Vagina (tissue), 2 donors: ENCODE measurements at places on chromosomes 12 and 14.

GRCh38 chr12:122886851-122887818 lies 8.8 kb downstream of the VPS37B start:
- DNase-seq = no peak

GRCh38 chr14:90805662-90806540 lies 10.3 kb downstream of the TTC7B start:
- DNase-seq = no peak

DNA sequence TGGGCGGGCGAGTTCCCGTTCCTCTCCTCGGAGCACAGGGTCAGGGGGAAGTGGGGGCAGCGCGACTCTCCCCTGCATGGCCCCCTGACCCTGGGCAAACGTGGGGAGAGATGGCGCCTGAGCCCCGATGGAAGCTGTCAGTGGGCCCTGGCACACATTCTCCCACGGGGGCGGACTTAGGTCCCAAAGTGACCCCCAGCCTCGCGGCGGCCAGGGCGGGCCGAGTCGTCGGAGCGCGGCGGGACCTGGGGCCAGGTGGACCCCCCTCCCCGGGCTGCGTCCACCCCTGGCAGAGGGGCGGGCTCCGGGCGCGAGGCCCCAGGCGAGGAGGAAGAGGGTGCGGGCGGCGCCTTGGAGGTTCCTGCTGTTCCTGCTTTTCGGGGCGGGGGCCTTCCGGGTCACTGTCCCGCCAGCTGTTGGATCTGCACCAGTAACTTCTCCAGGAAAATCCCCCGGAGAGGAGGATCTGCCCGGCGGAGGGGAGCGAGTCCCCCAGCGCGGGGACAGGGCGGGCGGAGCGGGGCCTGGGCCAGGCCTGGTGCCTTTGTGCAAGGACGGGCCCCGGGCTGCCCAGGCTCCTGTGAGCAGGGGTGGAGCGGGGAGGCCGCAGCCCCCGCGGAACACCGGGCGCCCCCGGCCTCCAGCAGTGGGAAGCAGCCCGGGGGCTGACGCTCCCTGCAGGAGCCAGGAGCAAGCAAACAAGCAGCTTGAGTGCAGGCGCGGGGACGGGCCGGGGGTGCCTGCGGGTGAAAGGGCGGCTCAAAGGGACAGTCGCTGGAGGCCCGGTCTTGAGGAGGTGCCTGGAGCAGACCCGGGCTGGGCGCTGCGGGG lies 15.3 kb downstream of the TNFAIP2 start:
- DNase-seq = no peak

- no peak for DNase-seq
Measured at GRCh38 chr14:99389174-99389826, 91.4 kb downstream of the SETD3 start.

DNA sequence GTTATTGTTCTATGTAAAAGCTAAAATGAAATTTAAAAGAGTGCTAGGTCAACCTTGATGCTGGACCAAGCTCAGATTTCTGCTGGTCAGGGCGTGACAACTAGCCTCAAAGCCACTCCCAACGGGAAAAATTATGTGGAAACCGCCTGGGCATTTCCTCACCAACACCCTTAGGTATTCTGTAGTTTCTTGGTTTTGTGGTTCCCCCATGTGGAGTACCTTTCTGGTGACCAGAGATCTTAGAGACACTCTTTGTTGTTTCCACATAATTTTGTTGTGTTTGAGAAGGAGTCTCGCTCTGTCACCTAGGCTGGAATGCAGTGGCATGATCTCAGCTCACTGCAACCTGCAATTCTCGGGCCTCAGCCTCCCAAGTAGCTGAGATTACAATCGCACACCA lies 119.9 kb downstream of the DENND5B start:
- no peak for DNase-seq

DNA sequence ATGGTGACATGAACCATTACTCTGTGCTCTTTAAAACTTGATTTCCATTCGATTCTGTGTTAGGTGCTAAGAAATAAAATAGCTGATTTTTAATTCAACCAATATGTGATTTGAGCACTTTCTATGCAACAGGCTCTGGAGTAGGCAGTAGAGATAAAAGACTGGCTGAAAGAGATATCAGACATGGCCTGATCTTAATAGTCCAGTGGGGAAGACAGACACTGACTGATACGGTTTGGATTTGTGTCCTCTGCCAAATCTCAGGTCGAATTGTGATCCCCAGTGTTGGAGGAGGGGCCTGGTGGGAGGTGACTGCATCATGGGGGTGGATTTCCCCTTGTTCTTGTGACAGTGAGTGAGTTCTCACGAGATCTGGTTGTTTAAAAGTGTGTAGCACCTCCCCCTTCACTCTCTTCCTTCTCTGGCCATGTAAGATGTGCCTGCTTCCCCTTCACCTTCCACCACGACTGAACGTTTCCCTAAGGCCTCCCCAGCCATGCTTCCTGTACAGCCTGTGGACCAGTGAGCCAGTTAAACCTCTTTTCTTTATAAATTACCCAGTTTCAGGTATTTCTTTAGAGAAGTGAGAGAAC lies 128.6 kb downstream of the PPM1H start:
- no peak for DNase-seq

DNA sequence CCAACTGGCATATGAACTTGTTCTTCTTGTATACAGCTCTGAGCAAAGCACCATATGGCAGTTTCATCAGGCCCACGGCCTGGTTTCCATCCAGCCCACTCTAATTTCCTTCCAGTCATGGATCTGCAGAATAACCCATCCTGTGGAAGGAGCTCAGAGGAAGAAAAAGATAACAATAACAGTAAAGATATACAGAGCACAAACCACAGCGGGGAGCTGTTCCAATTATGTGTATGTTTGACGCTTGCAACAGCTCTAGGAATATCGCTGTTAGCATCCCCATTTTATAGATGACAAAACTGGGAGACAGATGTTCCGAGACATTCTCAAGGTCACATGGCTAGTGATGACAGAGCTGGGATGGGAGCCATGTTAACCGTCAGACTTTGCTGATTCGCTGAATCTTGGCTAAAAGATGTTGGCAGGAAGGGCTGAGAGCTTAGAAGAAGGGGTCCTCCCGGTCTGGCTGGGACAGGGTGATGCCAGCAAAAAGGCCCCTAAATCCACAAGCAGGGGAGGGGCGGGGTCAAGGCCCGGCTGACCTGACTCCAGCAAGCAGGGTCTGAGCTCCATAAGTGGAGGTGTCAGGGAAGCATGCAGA lies 34.4 kb upstream of the CIPC start:
- DNase-seq = no peak

- no peak for DNase-seq
Measured at GRCh38 chr12:123801573-123802178, 39.6 kb downstream of the DNAH10 start.

- no peak for DNase-seq
Measured at GRCh38 chr12:72094490-72094889, 155.8 kb downstream of the TPH2 start.

- no peak for DNase-seq
Measured at GRCh38 chr12:10084733-10085132, 14.1 kb downstream of the CLEC1A start.

- no peak for DNase-seq
Measured at GRCh38 chr12:122861587-122861970, 26.3 kb downstream of the HIP1R start.

GRCh38 chr14:35138585-35138984 lies 16.2 kb downstream of the PRORP start:
- no peak for DNase-seq

- no peak for DNase-seq
Measured at GRCh38 chr14:69951263-69951662, 72.0 kb downstream of the SMOC1 start.

DNA sequence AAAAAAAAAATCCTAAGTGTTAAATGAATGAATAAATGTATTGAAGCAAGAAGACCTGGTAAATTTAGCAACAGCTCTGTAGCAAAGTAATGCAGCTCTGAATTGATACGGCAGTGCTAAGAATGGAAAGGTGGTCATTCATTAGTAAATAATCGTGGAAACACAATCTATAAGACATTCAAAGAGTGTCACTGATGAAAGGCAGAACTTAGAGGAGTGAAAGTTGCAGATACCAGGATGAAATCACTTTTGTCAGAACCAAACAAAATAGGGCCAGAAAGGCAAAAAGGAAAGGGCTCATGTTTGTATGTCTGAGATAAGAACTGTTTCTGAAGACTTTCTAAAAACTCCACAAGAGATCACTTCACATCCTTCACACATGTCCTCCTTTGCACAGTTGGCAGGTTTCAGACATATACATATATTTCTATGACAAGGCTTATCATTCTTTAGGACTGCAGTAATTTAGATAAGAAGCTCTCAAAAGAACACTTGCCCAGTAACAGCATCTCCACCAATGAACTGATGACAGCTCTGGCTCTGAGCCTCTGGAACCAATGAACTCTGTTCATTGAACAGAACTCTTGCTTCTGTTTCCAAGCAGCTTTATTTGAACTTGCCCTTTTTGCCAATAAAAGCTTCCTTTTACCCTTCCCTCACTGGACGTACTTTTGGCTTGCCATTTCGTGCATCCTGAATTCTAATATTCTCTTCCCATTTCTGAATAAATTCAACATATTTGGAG lies 4.2 kb upstream of the LRR1 start:
- no peak for DNase-seq

DNA sequence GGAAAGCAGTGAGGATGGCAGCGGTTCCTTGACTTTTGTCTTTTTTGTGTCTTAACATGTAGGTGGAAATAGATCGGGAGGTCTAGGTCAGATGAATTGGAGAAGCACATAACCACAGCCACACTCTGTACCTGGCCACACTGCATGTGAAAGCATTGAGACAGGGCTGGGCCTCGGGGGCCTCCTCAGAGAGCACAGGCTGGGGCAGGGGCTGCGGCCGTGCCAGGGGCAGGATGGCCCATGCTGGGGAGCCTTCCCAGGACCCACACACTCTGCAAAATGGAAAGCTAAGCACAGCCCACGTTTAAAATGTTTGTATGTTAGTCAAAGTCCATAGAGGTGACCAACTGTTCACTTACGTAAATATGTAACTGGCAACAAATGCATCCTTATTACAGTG lies 76.7 kb downstream of the PIWIL1 start:
- no peak for DNase-seq

GRCh38 chr12:16893426-16893825 lies 287.5 kb upstream of the LMO3 start:
- DNase-seq = no peak

- no peak for DNase-seq
Measured at GRCh38 chr14:20494935-20495766, 10.2 kb upstream of the RNASE10 start.

DNA sequence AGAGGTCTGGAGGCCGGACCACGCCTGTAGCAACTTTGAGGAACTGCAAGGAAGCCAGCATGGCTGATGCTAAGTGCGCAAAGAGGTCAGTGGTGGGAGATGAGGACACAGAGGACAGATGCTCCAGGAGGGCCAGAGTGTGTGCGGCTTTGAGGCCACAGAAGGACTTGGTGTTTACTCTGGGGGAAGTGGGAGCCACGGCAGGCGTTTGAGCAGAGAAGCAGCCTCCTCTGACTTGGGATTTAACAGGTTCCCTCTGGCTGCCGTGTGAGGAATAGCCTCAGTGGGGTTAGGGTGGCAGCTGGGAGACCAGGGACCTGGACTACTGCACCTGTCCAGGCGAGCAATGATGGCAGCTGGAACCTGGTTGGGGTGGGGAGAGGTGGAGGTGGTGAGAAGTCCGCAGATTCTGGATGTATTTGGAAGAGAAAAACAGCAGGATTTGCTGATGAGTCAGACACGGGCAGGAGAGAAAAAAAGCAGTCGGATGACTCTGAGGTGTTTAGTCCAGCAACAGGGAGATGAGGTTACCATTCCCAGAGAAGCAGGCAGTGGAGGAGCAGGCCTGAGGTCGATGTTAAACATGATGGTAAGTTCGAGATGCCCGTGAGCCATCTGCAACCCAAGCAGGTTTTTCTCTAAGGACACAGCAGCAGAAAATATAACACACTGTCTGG lies 143.5 kb downstream of the SCARB1 start:
- DNase-seq = no peak
